Brain (organoid and tissue), 16 donors: ENCODE measurements at places on chromosomes 2 and 18.

DNA sequence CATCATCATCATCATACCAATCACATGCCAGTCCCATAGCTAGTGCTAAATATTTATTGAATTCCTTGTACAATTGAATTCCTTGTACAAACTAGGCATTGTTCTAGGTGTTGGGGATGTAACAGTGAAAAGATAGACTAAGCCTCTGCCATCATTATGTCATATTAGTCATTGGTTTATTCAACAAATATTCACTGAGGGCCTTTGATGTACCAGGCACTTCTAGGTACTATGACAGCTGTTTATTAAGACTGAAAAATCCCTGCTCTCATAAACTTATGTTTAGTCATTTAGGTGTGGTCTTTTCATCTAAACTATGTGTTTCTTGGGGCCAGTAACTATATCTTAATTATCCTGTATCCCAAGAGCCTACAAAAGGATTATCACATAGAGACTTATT, 412.3 kb upstream of the ETAA1 start:
- no peak for DNase-seq

- DNase-seq: peak; percentile 38
Measured at GRCh38 chr2:142325870-142326269, 195.1 kb upstream of the LRP1B start.

DNA sequence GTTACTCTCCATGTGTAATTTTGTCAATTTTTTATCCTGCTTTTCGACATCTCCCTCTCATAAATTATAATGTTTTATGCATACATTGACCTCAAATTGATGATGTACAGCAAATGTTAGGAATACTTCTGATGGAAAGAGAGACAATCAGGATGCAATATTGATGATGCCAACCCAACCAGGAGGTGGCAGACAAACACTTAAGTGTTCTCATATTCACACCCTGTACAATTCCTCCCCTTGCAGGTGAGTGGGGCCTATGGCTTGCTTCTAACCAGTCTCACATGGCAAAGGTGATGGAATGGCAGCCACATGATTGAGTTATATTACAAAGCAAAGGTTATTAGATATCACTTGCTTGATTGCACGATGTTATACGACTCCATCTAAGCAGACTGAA, 594.3 kb upstream of the REG3G start:
- no peak for DNase-seq

- DNase-seq: peak; percentile 53
Measured at GRCh38 chr2:169363560-169364150, 1.3 kb upstream of the LRP2 start.

- DNase-seq: no peak
Measured at GRCh38 chr18:25608091-25608490, 256.1 kb upstream of the ZNF521 start.

- no peak for DNase-seq
Measured at GRCh38 chr2:99651930-99652670, 162.3 kb upstream of the REV1 start.

DNA sequence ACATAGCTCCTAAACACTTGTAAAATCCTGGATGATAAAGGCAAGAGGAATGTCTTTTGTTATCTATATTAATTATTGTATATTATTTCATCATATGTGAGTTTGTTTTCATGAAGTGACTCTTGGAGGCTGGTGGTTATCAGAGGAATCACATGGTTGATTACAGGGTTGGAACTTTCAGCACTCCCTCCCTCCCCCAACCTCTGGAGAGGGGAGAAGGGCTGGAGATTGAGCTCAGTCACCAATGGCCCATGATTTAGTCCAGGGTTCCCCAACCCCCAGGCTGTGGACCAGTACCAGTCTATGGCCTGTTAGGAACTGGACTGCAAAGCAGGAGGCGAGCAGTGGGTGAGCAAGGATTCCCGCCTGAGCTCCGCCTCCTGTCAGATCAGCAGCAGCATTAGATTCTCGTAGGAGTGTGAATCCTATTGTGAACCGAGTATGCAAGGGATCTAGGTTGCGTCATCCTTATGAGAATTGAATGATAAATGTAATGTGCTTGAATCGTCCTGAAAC, 37.7 kb downstream of the FBXO48 start:
- no peak for DNase-seq

GRCh38 chr2:234701841-234702240, 205.0 kb upstream of the ARL4C start:
- no peak for DNase-seq

DNA sequence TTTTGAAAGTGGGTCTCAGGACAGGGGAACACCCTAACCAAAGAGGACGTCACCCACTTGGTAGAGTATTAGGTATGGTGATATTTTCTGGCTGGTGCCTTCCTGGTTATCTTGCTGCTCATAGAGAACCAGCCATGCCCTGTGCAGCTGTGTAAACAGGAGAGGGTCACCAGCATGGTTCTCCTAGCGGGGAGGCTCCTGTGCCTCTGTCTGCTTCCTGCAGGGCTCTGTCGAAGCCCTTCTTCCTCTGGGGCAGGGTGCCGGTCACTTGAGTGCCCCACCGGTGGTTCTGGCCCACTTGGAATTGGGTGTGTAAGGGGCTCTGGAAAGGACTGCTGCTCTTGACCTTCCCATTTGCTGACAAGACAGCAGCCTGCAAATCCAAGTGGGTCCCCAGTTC, 131.6 kb upstream of the MSH6 start:
- DNase-seq: no peak

- no peak for DNase-seq
Measured at GRCh38 chr2:211270257-211270656, 713.9 kb downstream of the CPS1 start.

DNA sequence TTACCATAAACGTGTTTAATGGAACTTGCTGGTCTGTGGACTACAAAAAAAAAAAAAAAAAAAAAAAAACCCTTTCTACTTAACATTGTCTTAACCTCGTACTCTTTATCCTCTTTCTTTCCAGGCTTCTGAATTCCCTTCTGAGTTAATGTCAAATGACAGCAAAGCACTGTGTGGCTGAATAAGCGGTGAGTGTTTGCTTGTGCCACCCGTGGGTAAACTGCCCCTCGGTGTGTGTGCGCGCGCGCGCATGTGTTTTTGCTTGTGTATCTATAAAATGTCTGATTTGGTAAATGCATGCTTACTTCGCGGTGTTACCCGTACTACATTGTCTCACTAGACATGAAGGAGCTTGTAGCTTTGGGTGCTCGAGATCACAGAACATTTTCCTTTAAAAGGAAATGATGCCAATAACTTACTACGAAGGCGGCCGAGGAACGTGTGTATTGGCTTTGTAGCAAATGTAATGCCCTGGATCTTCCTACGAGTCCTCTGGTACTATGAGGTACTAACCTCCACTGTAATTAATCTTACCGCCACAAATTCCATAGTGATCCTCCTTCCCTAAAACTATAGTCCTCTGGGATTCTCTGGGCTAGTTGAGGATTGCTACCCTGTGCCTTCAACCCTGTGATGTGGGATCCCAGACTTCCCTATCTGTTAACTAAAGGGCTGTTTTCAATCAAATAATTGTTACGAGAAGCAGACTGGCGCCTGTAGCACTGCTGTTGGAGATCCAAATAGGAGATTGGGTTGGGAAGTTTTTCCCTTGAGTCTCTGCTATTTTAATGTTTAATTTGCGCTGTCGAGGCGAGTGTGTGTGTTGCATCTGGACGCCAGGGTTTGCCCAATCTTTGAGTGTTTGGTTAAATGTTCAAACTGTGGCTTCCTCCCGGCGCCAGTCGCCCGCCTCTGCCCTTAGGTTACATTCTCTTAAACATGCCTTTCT, 1.1 kb downstream of the ID2 start:
- peak; percentile 58 for DNase-seq

GRCh38 chr2:240911641-240912265, 5.6 kb downstream of the CROCC2 start:
- no peak for DNase-seq

DNA sequence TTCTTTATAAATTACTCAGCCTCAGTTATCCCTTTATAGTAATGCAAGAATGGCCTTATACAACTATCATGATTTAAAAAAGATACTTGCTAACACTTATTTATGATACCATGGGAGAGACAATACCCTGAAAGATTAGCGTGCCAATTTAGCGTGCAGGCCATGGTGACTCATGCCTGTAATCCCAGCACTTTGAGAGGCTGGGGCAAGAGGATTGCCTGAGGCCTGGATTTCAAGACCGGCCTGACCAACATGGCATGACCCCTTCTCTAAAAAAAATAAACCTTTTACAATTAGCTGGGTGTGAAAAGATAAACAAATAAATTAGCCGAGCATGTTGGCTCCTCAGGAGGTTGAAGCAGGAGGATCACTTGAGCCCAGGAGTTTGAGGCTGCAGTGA, 493.4 kb upstream of the FSIP2 start:
- DNase-seq: no peak

DNA sequence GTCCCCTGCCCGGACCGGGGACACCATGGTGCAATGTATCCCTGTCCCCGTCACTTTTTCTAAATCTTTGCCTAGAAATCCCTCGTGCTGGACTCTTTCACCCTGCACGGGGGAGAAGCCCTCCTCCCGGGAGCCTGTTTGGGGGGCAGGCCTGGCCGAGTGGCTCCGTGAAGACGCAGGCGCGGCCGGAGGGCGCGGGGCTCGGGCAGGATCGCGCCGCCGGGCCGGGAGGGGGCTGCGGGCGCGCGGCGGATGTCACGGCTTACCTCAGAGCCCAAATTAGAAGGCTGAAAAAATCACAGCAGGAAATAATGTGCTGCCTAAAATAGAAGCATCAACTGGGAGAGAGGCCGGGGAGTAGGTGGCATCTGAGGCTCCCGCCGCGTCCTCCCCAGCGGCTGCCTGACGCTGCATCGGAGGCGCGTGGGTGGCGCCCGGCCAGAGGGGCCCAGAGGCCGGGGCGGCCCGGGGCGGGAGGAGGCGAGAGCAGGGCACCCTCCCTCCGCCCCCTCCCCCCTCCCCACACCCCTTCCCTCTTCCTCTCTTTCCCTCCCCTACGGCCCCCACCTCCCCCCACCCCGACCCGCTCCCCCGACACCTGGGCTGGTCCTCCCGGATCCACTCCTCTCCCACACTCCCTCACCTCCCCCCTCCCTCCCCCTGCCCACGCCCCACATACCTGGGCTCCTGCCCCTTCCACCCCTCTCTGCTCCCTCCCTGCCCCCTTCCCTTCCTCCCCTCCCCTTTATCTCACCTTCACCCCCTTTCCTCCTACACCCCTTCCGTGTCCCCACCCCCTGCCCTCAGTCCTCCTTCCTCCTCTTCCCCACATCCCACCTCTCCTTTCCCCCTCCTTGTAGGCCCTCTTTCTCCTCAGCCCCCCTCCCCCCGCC, 51.9 kb downstream of the SLC4A1AP start:
- DNase-seq: peak; percentile 23

GRCh38 chr2:33411765-33412164, 64.7 kb upstream of the RASGRP3 start:
- no peak for DNase-seq

DNA sequence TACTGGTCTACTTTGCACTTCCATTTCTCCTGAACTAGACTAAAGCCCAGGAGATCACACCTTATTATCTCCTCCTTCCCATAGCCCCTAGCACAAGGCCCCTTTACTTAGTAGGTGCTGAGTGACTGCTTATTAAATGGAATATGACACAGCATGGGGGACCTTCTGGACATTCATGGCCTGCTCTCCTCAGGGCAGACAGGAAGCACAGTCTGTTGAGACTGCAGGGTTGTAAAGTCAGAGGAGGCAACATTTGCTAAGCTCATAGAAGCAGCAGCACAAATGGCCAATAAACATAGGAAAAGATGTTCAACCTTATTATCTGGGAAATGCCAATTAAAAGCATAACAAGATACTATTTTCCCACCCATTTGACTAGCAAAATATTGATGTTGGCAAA, 75.3 kb downstream of the DNMT3A start:
- no peak for DNase-seq

DNA sequence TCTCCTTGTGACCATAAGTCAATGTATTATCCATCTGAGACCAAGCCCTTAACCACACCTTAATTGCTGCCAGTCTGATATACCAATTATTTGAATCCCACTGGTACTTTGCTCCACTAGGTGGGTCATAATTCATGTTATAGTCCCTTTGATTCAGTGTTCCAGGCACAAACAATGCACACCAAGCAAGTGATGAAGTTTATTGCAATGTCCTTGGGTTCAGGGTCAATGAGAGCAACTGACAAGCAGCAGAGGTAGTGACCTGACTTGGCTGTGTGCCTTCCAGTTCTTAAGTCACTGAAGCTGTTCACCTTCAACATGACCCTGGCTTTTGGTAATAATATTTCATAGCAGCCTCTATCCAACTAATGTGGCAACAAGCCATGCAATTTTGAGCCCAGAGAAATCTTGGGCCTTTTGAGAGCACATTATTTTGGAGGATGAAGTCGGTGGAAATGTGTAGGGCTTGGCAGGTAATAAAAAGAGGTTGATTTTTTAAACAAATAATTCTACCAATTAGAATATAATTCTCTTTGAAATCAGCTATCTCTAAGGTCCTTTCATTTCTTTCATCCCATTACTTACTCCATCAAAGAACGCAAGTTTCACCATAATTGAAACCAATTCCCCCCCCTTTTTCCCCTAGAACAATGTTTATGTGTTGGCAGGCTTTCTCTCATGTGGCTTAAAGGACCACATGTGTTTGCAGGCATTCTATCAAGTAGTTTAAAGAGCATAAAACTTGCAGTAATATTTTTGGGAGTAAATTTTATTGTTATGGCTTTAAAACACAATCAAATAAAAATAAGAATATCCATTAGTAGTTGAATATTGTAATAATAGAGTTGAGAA, 3.1 kb upstream of the CPO start:
- DNase-seq: no peak

- no peak for DNase-seq
Measured at GRCh38 chr2:85655961-85656417, 12.0 kb downstream of the SFTPB start.
